ENCODE measurements at places on chromosomes 12 and 14. TPM values are rescaled to one million over a fixed set of nuclear protein-coding genes. Genes with fewer than 3 reads are reported as not detected.
A peak's percentile ranks its signal among the peaks of the same experiment; 100 is the strongest.

DNA sequence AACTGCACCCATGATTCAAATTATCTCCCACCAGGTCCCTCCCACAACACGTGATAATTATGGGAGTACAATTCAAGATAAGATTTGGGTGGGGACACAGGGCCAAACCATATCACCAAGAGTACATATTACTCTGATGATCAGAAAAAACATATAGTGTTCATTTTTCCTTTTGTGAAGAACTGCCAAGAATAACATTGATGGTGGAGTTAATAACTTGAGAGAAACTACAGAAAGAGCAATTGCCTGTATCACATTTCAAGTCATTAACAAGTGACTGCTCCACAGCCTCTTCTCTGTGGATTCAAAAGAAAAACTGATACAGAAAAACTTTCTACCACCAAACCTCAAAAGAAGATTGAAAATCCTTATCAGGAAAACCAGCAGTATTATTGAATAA, 34.7 kb downstream of the GRIP1 start:
- H3K4me3 ChIP-seq = no peak overlapping the region
- no peak for DNase-seq
- no peaks in the 10 kb centered on the region for H3K4me1 ChIP-seq
- no peaks in the 10 kb centered on the region for H3K27me3 ChIP-seq
- no peak overlapping the region for H3K27ac ChIP-seq

Gene FIGNL2
- not detected for total RNA-seq

Gene RNF212B
- not detected for total RNA-seq

DNA sequence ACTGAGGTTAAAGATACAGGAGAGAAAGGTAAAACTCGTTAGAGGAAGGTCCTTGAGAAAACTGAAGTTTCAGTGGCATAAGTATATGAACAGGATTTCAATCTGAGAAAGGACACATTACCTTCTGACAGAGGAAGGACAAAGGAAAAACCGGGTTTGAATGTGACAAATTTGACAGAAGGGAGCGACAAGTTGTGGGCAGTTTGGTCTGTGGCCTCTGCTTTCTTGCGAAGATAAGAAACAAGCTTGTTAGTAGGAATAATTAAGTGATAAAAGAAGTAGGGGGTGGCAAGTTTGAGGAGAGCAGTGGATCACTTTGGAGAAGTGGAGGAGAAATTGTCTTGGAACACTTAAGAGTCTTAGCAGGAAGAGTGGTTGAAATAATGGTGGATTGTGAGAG, 5.1 kb downstream of the MON2 start:
- no peak overlapping the region for H3K27ac ChIP-seq
- no peaks in the 10 kb centered on the region for H3K27me3 ChIP-seq
- DNase-seq = no peak
- H3K4me3 ChIP-seq = no peak overlapping the region
- H3K4me1 ChIP-seq = peaks cover 17% of the 10 kb centered on the region

DNA sequence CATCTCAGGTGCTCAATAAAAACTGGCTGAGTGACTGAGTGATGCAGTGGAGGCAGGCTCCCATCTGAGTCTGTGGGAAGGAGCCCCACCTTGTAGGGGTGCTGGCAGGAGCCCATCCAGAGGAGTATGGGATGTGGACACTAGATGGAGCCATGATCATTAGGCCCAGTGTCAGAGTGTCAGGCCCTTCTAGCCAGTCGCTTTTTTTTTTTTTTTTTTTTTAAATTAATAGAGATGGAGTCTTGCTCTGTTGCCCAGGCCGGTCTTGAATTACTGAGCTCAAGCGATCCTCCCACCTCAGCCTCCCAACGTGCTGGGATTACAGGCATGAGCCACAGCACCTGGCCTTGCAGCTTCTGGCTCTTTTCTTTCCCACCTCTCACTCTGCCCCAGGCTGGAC, 11.5 kb downstream of the RITA1 start:
- peak; percentile 76 for DNase-seq
- no peaks in the 10 kb centered on the region for H3K27me3 ChIP-seq
- no peak overlapping the region for H3K4me3 ChIP-seq
- H3K36me3 ChIP-seq = no peaks in the 10 kb centered on the region

GRCh38 chr12:133190176-133190575, 8.9 kb downstream of the ZNF268 start:
- H3K27me3 ChIP-seq = no peaks in the 10 kb centered on the region
- no peak overlapping the region for H3K27ac ChIP-seq
- no peak overlapping the region for H3K4me3 ChIP-seq
- no peak for DNase-seq

GRCh38 chr12:127640181-127640886, 626.6 kb upstream of the TMEM132C start:
- no peaks in the 10 kb centered on the region for H3K4me1 ChIP-seq
- no peak for DNase-seq
- H3K36me3 ChIP-seq = no peaks in the 10 kb centered on the region

DNA sequence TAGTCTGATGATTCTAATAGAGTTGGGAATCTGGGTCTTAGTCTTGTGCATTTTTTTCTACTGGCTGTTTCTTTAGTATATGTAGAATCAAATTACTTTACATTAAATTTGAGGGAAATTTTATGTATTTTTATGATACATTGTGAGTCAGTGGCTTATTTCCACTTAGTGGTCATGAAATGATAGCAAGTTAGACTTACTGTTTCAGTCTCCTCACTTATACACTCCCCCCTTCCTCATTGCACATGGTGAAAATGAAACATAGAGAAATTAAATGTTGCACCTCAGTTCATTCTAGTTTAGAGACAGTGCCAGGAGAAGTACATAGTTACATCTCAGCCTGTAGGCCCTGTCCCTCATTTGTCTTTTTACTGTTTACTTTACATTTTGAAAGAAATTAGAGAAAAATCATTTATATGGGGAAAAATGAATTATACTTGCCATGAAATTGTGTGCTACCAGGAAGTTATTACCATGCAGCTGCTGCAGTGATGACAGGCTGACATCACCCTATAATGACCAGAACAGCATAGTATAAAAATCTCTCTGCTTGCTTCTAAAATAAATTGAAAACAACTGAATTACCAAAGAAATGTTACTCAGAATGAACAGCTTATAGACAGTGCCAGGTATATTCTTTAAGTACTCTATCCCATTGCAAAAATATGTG, 113.2 kb downstream of the TRMT5 start:
- H3K27ac ChIP-seq = no peak overlapping the region
- H3K36me3 ChIP-seq = no peaks in the 10 kb centered on the region
- H3K4me1 ChIP-seq = no peaks in the 10 kb centered on the region

DNA sequence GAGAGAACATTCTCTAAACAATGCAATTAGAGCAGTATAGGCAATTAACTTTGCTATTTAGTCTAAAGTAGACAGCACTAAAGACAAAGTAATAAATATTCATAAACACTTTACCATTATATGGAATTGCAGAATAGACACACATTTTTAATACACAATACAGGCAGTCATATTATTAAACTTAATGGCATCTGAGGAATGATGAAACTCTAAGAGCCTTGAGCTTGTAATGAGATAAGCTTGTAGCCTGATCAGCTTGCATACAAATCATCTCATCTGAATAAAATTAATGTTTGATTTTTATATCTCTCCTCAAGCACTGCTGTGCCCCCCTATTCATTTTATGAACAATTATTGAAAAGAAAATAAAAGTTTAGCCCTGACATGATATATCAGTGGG, 107.6 kb downstream of the MGAT4C start:
- no peak for DNase-seq
- no peaks in the 10 kb centered on the region for H3K4me1 ChIP-seq
- no peak overlapping the region for H3K27ac ChIP-seq
- H3K27me3 ChIP-seq = no peaks in the 10 kb centered on the region

GRCh38 chr12:81150382-81150781, 72.5 kb downstream of the ACSS3 start:
- H3K36me3 ChIP-seq = no peaks in the 10 kb centered on the region
- H3K27ac ChIP-seq = no peak overlapping the region
- H3K27me3 ChIP-seq = no peaks in the 10 kb centered on the region
- H3K4me1 ChIP-seq = no peaks in the 10 kb centered on the region
- DNase-seq = no peak

Gene DIO3
- 1.2 TPM for total RNA-seq

Gene PROX2
- not detected for total RNA-seq

DNA sequence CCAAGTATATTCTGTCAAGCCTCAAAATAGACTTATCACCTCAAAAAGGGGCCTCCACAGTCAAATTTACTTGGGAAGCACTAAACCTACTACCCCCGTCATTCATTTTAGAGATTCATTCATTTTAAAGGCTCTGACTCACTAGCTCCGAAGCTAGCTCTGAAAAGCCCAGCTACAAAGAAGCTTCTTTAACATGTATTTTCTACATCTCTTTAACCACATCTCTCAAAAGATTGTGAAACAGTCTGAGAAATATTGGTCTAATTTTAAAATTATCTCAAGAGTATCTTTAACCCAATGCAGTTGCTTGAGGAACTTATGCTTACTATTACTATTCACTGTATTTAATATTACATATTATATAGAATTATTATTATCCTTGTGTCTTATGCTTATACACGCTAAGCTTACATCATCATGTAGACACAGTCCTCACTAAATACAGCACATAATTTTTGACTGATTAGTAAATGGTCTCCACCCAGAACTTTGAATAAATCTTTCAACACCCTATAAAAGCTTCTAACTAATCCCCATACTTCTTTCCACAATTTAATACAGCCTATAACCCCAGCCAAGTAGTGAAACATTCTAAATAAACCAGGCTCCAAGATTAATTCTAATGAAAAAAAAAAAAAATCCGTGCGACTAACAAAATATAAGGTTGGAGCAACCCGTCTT, 7.8 kb downstream of the NT5DC3 start:
- H3K36me3 ChIP-seq = no peaks in the 10 kb centered on the region
- DNase-seq = no peak
- H3K27me3 ChIP-seq = no peaks in the 10 kb centered on the region
- H3K4me1 ChIP-seq = peaks cover 4% of the 10 kb centered on the region

- peak overlapping the region; percentile 76 for H3K27ac ChIP-seq
- H3K27me3 ChIP-seq = no peaks in the 10 kb centered on the region
- peaks cover 2% of the 10 kb centered on the region for H3K36me3 ChIP-seq
- DNase-seq = peak; percentile 72
- peaks cover 59% of the 10 kb centered on the region for H3K4me1 ChIP-seq
These were observed 14.8 kb downstream of the MMP14 start for GRCh38 chr14:22850944-22851764.

- no peaks in the 10 kb centered on the region for H3K27me3 ChIP-seq
- no peaks in the 10 kb centered on the region for H3K4me1 ChIP-seq
- no peak overlapping the region for H3K4me3 ChIP-seq
These were observed 36.3 kb downstream of the STON2 start for GRCh38 chr14:81363746-81364378.

Gene APOF
- total RNA-seq = not detected

DNA sequence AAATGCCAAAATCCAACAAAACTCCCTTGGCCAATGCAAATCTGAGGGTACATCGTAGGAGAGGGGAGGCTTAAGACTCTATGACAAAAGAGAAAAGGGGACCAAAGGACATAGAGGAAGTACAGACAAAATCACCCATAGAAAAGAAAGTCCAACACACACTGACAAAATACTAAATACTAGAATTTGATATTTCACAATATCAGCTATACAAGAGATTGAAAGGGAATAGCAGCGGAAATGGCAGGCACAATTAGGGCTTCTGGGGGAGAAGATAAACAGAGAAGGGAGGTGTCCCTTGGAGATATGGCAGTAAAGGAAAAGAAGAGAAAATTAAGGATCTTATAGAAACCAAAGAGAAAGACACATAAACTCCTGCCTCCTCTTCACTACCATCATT, 29.0 kb downstream of the ATP2B1 start:
- no peak overlapping the region for H3K4me3 ChIP-seq
- no peaks in the 10 kb centered on the region for H3K36me3 ChIP-seq
- no peak for DNase-seq

DNA sequence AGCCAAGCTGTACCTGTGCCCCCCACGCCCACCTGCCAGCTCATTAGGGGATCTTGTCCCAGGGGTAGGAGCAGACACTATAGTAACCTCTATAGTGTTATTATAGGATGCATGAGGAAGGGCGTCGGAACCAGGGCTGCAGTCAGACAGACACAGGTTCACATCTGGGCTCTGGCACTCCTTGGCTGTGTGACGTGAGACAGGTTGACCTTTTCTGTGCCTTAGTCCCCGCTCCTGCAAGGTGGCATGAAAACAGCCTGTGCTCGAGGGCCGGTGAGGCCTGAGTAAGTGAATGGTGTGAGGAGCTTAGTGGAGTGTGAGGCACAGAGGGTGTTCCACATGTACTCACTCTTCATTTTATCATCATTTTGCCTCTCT, 19.0 kb downstream of the ASB2 start:
- DNase-seq = no peak
- peaks cover 33% of the 10 kb centered on the region for H3K4me1 ChIP-seq
- H3K4me3 ChIP-seq = no peak overlapping the region

GRCh38 chr14:21093018-21093417, 5.4 kb downstream of the ZNF219 start:
- no peak for DNase-seq
- peaks cover 41% of the 10 kb centered on the region for H3K4me1 ChIP-seq
- H3K4me3 ChIP-seq = no peak overlapping the region
- H3K27me3 ChIP-seq = no peaks in the 10 kb centered on the region
- H3K27ac ChIP-seq = no peak overlapping the region

DNA sequence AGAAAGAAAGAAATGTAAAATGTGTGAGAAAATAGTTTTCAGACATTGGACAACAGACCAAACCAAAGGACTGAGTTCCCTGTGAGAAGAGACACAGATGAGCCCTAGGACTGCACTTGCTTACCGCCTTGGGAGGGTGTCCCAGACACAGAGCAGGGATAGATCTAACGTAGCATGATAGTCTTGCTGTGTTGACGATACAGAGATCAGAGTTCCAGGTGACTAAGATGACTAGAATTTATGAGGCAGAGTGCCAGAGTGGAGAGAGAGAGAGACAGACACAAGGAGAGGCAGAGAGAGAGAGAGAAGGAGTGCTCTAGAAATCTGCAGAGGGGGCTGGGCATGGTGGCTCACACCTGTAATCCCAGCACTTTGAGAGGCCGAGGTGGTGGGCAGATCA, 148.2 kb upstream of the LMNTD1 start:
- no peaks in the 10 kb centered on the region for H3K36me3 ChIP-seq
- no peak overlapping the region for H3K27ac ChIP-seq
- no peaks in the 10 kb centered on the region for H3K4me1 ChIP-seq
- DNase-seq = no peak
- no peak overlapping the region for H3K4me3 ChIP-seq

Gene ZBTB39
- 3.4 TPM for total RNA-seq

DNA sequence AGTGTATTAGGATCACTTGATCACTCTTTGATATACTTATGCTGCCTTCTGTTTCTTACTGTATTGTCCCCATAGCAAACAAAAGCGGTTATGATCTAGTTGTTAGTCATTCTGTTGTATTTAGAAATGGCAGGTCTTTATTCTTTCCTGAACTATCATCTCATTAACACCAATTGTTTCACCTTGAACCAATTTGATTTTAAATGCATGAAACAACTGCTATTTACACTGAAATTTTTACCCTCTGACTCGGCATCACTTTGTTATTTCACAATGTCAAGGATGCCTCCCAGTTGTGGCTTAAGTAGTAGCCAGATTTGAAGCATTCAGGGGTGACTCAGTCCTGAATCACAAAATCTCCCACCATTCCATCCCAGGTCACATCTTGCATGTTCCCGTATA, 303.5 kb downstream of the EGLN3 start:
- H3K4me1 ChIP-seq = no peaks in the 10 kb centered on the region
- H3K36me3 ChIP-seq = no peaks in the 10 kb centered on the region
- H3K27ac ChIP-seq = no peak overlapping the region
- no peak for DNase-seq
- no peaks in the 10 kb centered on the region for H3K27me3 ChIP-seq

GRCh38 chr12:4800555-4800954, 80.4 kb downstream of the GALNT8 start:
- DNase-seq = no peak
- H3K36me3 ChIP-seq = no peaks in the 10 kb centered on the region
- no peak overlapping the region for H3K27ac ChIP-seq
- no peak overlapping the region for H3K4me3 ChIP-seq
- H3K27me3 ChIP-seq = no peaks in the 10 kb centered on the region

Data from transverse colon (tissue), 4 donors.